HT1080 (cell line): ENCODE measurements at places on chromosomes 1 and 21. TPM values are rescaled to one million over a fixed set of nuclear protein-coding genes. Genes with fewer than 3 reads are reported as not detected.

DNA sequence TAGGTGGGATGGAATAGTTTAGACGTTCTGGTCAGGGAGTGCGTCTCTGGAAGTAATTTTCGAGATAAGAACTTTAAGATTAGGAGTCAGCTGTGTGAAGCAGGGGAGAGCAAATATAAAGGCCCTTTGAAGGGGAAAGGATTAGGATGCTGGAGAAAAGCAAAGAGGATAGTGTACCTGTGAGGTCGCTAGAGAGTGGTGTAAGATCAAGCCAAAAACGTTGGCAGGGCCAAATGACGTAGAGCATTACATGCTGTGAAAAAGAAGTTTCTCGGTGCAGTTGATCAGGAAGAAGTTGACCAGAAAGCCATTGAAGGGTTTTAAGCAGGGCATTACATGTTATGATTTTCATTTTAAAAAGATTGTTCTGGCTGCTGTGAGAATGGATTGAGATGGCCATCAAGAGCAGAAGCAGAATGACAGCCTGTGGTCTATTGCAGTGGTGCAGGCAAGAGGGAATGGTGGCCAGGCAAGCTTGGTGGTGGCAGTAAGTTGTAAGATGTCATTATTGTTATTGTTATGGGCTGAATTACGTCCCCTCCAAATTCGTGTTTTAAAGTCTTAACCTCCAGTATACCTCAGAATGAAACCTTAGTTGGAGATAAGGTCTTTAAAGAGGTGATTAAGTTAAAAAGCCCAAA lies 113.6 kb upstream of the KIF26B start:
- no peak for DNase-seq

GRCh38 chr1:188363943-188364342 lies 1535.2 kb downstream of the PLA2G4A start:
- peak; percentile 17 for DNase-seq

DNA sequence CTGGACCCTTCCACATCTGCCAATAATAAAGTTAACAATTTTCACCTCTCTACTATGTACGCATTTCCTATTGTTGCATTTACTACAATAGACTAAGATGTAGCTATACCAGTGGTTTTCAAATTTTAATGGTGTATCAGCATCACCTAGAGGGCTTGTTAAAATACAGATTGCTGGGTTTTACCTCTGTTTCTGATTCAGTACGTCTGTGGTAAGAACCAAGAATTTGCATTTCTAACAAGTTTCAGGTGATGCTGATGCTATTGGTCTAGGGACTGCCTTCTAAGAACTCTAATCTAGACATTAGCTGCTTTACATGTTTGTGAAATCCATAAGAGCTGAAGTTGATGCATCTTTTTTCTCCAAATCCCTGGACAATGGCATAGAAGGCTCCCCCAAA lies 59.7 kb downstream of the ERICH3 start:
- DNase-seq, result no peak

DNA sequence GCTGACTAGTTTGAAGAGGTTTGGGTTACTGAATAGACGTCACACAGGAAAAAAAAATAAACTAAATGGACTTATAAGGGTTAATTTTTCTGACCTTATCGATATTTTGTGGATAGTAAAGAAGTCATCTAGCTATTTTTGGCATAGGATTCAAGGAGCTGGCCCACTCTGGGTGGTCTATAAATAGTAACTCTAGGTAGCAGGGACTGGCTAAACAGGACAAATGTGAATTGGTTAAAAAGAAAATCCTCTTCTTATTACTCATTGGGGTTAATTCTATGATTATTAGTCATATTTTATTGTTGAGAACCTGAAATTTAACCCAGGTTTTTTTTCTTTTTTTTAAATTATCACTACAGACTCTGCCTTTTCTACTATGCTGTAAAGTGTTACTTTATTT lies 61.7 kb downstream of the ATF6 start:
- no peak for DNase-seq

GRCh38 chr1:173406783-173407230 lies 70.3 kb upstream of the PRDX6 start:
- no peak for DNase-seq

DNA sequence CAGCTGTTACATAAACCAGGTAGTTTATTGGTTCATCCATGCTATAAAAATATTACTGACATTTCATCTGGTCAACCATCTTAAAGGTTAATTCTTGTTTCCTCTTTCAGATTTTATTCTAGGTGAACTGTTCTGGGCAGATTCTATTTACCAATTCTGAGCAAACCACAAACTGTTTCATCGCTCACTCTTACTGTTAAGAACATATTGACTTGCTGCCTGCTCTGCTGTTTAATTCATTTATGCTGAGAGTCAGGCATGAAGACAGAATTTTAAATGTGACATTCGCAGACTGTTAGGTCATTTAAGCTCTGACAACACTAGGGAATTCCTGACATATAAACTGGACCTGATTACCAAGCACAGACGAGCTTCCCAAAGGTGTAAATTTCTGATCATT lies 98.3 kb downstream of the PIGK start:
- DNase-seq, result no peak

- peak; percentile 69 for DNase-seq
These were observed 46.3 kb downstream of the GPA33 start for GRCh38 chr1:167043752-167044488.

GRCh38 chr1:39213511-39214002 lies 9.1 kb downstream of the MACF1 start:
- peak; percentile 81 for DNase-seq

GRCh38 chr1:44652445-44653106 lies 21.7 kb downstream of the TMEM53 start:
- peak; percentile 58 for DNase-seq

GRCh38 chr1:9181176-9181906 lies 52.4 kb upstream of the GPR157 start:
- no peak for DNase-seq

- DNase-seq, result no peak
These were observed 725 bp downstream of the GUCA2A start for GRCh38 chr1:42163536-42164503.

DNA sequence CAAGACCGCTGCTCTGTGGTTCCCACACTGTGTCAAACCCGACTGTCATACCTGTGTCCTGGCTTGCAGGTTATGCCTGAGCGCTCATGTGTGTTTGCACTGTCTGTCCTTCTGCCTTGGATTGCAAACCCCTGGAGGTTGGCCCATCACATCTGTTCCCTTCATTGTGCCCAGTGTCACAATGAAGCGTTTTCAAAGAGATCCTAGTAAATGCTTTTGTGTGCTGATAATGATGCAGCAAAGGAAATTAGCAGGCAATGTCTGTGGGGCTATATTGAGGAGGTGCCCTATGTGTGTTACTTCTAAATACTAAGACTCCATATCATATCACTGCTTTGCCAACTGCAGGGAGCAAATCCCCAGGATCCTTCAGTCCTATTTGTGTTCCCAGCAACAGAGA lies 424.4 kb upstream of the NFIA start:
- no peak for DNase-seq

DNA sequence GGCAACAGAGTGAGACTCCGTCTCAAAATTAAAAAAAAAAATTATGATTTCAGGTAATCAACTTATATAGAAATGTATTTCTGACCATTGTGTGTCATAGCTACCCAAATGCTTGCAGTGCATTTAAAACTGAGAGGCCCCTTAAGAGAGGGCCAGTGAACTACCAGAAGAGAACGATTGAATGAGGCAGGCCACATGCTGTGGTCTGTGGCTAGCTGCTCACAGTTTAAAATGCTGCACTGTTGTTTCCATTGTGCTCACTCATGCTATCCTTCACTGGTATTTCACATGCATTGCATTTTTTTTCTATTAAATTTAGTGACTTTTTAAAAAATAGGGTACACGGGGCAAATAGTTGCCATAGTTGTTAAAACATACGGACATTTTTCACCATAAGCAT lies 26.0 kb downstream of the CHML start:
- no peak for DNase-seq

- DNase-seq, result no peak
These were observed 7.8 kb upstream of the LRRC8D start for GRCh38 chr1:89812992-89813391.

DNA sequence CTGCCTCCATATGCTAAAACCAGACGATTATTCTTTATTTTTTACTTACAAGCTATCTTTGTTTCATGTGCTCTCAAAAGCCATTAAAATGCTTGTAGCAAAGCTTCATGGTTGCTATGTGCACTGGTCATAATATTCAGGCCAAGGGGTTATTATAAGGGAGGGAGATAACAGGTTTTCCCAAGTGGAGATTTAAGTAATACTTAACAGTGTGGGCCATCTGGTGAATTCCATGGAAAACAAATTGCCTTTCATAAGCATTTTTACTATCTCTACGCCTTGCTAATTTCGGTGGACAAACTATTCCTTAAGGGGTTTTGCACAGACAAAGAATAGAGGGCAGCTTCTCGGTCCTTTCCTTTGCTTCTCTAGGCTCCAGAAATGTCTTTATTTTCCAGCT lies 137.8 kb downstream of the NUF2 start:
- DNase-seq, result no peak

GRCh38 chr1:235878082-235878811 lies 11.5 kb upstream of the LYST start:
- no peak for DNase-seq

- DNase-seq, result no peak
These were observed 253.4 kb upstream of the CSF3R start for GRCh38 chr1:36735939-36736730.

- no peak for DNase-seq
These were observed 1.4 kb upstream of the DPM3 start for GRCh38 chr1:155141749-155142148.

IL19 gene
- total RNA-seq, result 0.57 TPM in 1 of 2 replicates, not detected in the other

KLF17 gene
- 0.23 and 0.74 TPM in 2 replicates for total RNA-seq

OLFML2B gene
- 1.1 and 2.2 TPM in 2 replicates for total RNA-seq

RXRG gene
- total RNA-seq, result not detected in 2 replicates

ANKRD13C gene
- 17.3 and 19.6 TPM in 2 replicates for total RNA-seq

REN gene
- total RNA-seq, result not detected in 2 replicates

SZRD1 gene
- total RNA-seq, result 158 and 175 TPM in 2 replicates

PRAMEF25 gene
- not detected in 2 replicates for total RNA-seq

SLAMF6 gene
- not detected in 2 replicates for total RNA-seq

KIAA0040 gene
- not detected in 2 replicates for total RNA-seq

RGL1 gene
- 3.9 and 4.2 TPM in 2 replicates for total RNA-seq

HSPB7 gene
- total RNA-seq, result not detected in 2 replicates

KIAA1614 gene
- total RNA-seq, result 0.11 and 0.40 TPM in 2 replicates

CELA3A gene
- total RNA-seq, result not detected in 2 replicates

TRABD2B gene
- not detected in 2 replicates for total RNA-seq

LRIG2 gene
- 5.8 and 5.9 TPM in 2 replicates for total RNA-seq

EPHA2 gene
- 99.1 and 114 TPM in 2 replicates for total RNA-seq

HAO2 gene
- total RNA-seq, result not detected in 2 replicates

OR10J1 gene
- not detected in 2 replicates for total RNA-seq

KCNJ10 gene
- not detected in 2 replicates for total RNA-seq
